CD4-positive, CD25-positive, alpha-beta regulatory T cell (primary cell): ENCODE measurements at places on chromosomes 7 and 10.

DNA sequence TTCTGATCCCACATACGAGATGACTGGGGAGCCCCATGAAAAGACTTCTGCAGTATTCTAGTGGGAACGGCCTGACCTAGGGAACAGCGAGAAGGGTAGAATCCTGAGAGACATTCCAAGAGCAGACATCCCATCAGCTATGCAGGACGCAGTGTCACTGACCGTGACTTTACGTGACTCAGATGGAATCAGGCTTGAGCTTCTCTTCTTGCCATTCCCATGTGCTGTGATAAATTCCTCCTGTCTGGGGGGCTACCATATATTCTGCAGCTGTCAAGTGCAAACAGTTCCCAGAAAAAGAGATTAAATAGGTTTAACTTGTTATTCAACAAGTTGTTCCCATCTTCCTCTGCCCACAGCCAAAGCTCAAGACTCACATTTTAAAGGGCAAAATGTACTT lies 73.1 kb upstream of the PDE1C start:
- no peak for DNase-seq

- no peak for DNase-seq
Observed at GRCh38 chr10:119801998-119802538, 70.6 kb downstream of the MCMBP start.

GRCh38 chr7:32104766-32105165 lies 34.6 kb upstream of the PDE1C start:
- DNase-seq = no peak

- DNase-seq = no peak
Observed at GRCh38 chr10:29411666-29412315, 122.9 kb downstream of the LYZL1 start.

DNA sequence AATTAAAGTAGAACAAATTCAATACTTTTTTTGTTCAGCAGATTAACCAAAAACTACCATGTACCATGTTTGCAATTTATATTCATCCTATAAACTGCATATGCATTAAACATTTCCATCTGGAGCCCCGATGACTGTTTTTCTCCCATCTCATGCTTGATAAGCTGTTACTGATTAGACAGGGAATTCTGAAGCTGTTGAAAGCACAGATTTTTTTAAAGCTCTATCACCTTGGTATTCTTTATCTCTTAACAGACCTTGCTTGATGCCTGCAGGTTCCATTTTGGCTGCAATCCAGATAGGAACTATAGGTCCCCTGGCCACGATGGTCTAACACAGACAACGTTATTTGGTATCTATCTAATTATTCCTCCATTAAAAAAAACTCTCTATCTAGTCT lies 961.7 kb downstream of the CNTNAP2 start:
- no peak for DNase-seq
